ENCODE measurements at places on chromosomes 12 and 14.
A peak's percentile ranks its signal among the peaks of the same experiment; 100 is the strongest.

DNA sequence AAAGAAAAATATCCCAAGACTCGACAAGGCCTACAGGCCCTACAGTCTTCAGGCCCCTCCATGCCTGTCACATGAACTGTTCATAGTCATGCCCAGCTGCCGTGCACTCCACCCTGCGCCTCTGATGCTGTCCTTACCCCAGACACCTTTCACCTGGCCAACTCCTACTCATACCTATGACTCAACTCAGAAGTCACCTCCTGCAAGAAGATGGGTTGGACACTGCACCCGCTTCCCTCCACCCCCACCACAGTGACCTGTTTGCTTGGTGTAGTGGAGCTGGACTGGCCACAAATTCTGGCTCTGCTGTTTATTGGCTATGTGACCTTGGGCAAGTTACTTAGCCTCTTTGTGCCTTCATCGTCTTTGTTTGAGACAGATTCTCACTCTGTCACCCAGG, 56.2 kb downstream of the PHETA1 start:
- DNase-seq: no peak

DNA sequence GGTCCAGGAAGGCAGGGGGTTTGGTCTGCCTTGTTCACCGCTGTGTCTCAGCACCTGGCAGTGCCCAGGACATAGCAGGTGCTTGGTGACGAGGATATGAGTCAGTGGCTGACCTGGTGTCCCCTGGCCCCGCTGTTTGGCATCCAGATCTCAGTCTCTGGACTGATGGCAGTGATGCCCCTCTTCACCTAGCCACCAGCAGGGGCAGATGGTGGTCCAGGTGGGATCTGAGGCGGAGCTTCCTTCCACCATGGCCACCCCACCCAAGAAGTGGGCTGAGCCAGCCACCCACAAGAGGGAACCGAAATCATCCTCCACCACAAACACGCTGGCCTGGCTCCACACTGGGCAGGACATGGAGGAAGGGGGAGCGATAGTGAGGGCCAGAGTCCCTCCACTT, 16.1 kb upstream of the SH2B3 start:
- no peak for DNase-seq

- no peak for DNase-seq
Measured at GRCh38 chr12:124000111-124000510, 27.1 kb downstream of the ZNF664 start.

DNA sequence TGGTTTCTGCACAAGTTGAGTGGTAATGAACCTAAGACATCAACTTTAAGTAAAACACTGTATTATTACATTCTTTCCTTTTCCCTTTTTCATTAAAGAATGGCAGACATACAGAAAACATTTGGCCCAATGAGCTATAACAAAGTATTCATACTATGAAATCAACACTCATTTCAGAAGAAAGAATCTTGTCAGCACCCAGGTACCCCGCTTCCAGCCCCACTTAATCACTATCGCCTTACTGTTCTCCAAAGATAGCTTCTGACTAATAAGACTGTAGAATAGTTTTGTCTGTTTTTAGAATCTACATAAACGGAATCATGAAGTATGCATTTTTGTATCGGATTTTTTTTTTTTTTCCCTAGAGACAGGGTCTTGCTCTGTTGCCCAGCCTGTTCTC, 9.5 kb downstream of the CNTN1 start:
- no peak for DNase-seq

DNA sequence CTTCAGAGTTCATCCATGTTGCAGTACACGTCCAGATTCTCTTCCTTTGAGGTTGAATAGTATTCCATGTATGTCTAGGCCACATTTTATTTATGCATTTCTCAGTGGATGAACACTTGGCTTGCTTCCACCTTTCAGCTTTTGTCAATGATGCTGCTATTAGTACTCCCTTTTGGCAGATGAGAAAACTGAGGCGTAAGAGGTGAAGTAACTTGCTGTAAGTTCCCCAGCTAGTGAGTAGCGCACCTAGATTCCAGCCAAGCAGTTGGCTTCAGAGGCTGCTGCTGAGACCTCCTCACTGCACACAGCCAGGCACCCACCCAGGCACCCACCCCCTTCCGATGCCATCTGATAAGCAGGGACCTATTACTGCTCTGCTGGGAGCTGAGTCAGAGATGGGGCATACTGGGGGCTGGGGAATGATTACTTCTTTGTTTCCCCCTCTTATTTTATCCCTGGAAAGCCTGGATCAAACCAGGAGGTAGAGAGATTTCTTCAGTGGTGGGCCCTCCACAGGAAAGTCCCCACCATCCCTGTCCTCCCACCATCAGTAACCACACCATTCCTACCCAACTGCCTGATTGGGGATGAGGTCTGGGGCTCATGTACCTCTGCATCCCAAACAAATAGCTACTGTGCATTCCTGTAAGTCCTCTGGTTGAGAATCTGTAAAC, 234.6 kb downstream of the PCNX1 start:
- DNase-seq: no peak

- DNase-seq: peak; percentile 38
Measured at GRCh38 chr12:74689071-74689655, 151.5 kb downstream of the ATXN7L3B start.

GRCh38 chr12:75807494-75807893, 224.1 kb downstream of the PHLDA1 start:
- no peak for DNase-seq

DNA sequence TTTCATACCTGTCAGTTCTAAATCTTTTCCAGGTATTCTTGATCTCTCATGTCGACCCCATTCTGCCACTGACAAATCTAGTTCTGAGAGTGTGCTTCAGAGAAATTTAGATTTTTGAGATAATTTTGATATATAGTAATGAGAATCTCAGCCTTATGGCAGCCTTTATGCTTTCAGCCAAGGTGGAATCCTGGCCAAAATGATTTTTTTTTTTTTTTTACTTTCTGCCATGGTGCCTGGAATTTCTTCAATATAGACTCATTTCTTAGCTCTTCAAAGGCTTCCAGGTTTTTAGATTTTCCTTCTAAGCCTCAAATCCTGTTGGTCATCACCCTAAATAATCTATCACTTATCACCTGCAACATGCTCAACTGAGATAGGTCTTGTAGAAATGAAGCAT, 926.6 kb downstream of the NRXN3 start:
- DNase-seq: no peak

GRCh38 chr12:115943630-115944391, 333.7 kb downstream of the MED13L start:
- no peak for DNase-seq

GRCh38 chr12:121218588-121219352, 8.8 kb downstream of the P2RX4 start:
- no peak for DNase-seq

DNA sequence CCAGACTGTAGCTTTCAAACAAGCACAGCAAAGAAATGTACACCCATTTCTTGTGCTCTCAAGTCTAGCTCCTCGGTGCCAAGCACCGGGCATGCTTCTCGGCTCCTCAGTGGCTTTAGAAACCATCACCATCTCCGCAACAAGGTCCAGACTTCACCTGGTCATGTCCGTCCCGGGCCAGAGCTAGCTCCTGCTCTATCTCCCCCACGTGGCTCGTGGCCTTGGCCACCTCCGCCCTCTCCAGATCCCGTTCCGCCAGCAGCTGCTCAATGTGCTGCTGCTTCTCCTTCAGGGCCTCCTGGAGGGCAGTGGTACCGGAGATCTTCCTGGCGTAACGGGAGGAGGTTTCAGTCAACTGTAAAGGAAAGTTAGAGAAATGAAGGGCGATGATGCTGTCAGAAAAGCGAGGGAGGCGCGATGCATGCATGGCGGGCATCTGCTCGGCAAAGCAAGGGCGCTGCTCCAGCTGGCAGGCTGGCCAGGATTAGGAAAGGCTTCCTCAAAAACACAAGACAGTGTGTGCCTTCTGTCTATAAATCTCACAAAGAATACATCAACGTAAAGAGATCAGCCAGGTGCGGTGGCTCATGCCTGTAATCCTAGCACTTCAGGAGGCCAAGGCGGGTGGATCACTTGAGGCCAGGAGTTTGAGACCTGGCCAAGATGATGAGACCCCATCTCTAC, 67.4 kb downstream of the CLIP1 start:
- DNase-seq: no peak

DNA sequence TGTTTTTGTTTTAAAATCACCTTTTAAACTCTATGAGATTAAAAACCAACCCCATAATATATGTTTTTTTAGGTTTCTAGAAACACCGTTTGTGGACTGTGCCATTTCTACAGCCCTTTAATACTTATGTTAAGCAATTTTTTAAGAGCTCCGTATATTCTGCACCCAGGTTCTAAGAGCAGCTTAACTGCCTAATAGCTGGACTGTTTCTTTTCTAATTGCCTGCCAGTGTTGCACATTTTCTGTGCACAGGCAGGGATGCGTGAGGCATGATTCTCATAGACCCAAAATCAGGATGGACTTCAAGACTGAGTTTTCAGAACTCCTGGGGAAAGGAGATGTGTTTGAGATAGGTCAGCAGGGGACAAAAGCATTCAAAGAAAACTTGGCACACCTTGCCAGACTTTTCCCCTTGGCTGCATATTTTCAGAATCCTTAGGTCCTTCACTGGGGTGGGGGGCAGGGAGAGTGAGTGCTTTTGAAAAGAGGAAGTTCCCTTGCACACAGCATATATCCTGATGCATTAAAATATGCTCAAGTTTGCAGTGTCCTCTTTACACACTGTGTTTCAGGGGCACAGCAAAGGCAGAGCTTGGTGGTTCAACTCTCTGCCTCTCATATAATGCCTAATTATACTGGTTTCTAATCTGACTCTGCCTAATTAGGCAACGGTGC, 27.9 kb downstream of the TMEM30B start:
- no peak for DNase-seq

GRCh38 chr12:170371-171225, 43.4 kb downstream of the SLC6A12 start:
- DNase-seq: no peak

GRCh38 chr14:91843437-91843836, 23.9 kb downstream of the TC2N start:
- DNase-seq: no peak

DNA sequence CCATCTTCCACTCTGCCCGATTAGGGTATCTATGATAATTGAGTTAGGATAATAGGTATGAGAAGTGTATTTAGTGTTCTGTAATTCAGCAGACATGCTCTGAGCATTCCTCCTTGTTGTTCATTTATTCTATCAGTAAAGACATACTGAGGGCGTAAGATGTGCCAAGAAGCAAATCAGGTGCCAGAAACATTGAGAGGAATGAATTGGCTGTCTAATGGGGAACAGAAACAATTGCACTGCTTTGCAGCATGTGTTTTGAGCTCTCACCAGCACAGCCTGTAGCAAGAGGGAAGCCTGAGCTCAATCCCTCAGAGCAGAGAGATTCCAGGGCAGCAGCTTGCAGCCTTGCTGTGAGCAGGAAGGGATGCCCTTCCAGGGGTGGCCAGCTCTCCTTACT, 589.3 kb downstream of the BCL11B start:
- DNase-seq: no peak

DNA sequence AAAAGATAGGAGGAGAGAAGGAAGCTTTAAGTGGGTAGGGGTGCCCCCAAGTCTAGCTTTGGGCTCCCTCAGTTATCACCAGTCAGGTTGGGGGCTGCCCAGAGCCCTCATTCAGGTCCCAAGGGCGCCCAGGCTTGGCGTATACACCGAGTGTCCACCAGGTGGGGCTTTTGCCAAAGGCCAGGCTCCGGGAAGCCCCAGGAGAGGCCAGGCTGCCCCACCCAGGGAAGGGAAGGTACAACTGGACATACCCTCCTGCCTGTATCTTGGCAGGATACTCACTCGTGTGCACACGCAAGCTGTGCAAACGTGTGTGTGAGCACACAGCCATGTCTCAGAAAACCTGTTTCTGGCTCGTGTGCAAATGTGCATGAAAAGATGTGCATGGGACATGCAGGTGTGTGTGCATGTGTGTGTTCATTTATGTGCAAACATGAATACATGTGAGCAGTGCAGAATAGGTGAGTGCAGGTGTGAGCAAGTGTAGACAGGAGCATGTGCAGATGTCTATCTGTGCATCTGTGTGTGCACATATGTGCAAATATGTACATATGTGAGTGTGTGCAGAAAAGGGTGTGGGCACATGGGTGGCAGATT, 103.9 kb upstream of the MYL2 start:
- peak; percentile 36 for DNase-seq

GRCh38 chr14:76767681-76768656, 6.7 kb downstream of the VASH1 start:
- peak; percentile 88 for DNase-seq

DNA sequence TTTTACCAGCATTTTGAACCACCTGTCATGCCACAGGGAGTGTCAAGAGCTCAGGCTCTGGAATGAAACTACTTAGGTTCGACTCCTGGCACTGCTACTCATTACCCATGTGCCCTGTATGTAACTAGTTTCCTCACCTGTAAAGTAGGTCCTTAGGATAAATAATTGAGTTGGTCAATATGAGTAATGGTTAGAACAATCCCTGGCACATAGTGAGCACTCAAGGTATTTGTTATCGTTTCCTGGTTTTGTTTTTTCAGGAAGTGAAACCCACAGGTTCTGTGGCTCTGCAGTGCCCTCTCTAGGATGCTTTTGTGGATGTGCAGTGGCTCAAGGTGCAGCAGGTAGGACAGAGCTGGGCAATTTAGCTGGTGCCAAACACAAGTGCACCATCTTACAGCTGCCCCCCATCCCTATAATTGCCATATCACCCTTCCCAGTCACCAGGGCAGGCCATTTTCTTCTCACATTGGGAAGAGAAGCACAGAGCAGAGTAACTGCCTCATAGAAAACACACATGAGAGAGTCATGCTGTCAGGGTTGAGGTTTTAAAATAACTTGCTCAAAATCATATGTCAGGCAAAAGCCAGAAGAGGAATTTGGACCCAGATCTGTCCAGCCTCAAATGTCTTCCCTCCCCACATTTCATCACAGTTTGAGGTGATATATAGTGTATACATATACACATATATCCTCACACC, 297.5 kb downstream of the RPAP3 start:
- peak; percentile 62 for DNase-seq

GRCh38 chr14:60184146-60184904, 19.1 kb upstream of the DHRS7 start:
- DNase-seq: peak; percentile 25

GRCh38 chr12:12088147-12088546, 17.4 kb downstream of the BCL2L14 start:
- DNase-seq: no peak

DNA sequence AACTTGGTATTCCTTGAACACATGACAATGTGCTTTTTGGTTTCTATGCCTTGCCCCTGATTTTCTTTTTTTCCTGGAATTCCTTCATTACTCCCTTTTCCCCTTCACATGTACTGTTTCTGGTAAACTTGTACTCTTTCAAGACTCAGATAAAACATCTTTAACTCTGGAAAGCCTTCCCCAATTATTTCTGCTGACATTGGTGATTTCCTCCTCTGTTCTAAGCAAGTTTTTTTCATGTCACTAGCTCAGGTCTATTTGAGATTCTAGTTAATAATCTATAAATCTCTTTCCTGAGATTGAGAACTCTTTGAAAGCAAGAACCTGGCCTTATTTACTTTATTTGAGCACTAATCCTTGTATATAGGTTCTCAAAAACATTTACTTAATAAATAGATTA, 24.0 kb upstream of the PTPRQ start:
- DNase-seq: no peak

GRCh38 chr12:12684375-12685106, 11.4 kb downstream of the GPR19 start:
- DNase-seq: no peak
